ENCODE measurements at places on chromosomes 2 and 18. TPM values are rescaled to one million over a fixed set of nuclear protein-coding genes. Genes with fewer than 3 reads are reported as not detected.

Gene CFC1
- polyA plus RNA-seq, result not detected

Gene EFR3B
- polyA plus RNA-seq, result not detected

Gene FOXI3
- polyA plus RNA-seq, result not detected

Gene UGT1A10
- polyA plus RNA-seq, result not detected

Gene FSIP2
- not detected for polyA plus RNA-seq

Gene NT5C1B
- polyA plus RNA-seq, result 0.39 TPM

Gene ABCG5
- polyA plus RNA-seq, result not detected

Gene GGCX
- 12.5 TPM for polyA plus RNA-seq

Gene CFC1B
- not detected for polyA plus RNA-seq

GRCh38 chr2:189544318-189545042 lies 36.1 kb downstream of the SLC40A1 start:
- H3K36me3 ChIP-seq, result no peaks in the 10 kb centered on the region
- no peak overlapping the region for H3K27ac ChIP-seq
- no peaks in the 10 kb centered on the region for H3K4me1 ChIP-seq
- DNase-seq, result no peak
- peaks cover 18% of the 10 kb centered on the region for H3K27me3 ChIP-seq
- H3K4me3 ChIP-seq, result no peak overlapping the region

DNA sequence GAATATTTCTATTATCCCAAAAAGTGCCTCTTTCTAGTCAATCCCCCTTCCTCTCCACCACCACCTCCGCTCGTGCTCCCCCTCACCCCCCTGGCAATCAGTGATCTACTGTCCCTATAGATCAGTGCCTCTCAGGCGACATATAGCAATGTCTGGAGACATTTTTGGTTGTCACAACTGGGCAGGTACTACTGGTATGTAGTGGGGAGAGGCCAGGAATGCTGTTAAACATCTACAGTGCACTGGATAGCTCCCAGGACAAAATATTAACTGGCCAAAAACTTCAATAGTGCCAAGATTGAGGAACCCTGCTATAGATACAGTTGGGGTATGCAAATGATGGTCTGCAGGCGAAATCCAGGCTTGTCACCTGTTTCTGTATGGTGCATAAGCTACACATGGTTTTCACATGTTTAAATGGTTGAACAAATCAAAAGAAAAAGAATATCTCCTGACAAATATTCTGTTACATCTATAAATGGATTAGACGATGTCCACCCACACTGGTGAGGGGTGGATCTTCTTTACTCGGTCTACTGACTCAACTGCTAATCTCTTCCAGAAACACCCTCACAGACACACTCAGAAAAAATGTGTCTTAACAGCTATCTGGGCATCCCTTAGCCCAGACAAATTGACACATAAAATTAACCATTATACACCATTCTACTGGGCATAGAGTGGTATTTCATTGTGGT lies 25.5 kb downstream of the DPYSL5 start:
- no peak overlapping the region for H3K27ac ChIP-seq
- DNase-seq, result no peak
- peaks cover 24% of the 10 kb centered on the region for H3K27me3 ChIP-seq
- no peaks in the 10 kb centered on the region for H3K4me1 ChIP-seq

GRCh38 chr2:36594849-36595248 lies 3.1 kb downstream of the FEZ2 start:
- H3K4me1 ChIP-seq, result peaks cover 34% of the 10 kb centered on the region
- no peaks in the 10 kb centered on the region for H3K27me3 ChIP-seq
- no peak overlapping the region for H3K4me3 ChIP-seq
- H3K27ac ChIP-seq, result no peak overlapping the region
- DNase-seq, result no peak
- H3K36me3 ChIP-seq, result no peaks in the 10 kb centered on the region

DNA sequence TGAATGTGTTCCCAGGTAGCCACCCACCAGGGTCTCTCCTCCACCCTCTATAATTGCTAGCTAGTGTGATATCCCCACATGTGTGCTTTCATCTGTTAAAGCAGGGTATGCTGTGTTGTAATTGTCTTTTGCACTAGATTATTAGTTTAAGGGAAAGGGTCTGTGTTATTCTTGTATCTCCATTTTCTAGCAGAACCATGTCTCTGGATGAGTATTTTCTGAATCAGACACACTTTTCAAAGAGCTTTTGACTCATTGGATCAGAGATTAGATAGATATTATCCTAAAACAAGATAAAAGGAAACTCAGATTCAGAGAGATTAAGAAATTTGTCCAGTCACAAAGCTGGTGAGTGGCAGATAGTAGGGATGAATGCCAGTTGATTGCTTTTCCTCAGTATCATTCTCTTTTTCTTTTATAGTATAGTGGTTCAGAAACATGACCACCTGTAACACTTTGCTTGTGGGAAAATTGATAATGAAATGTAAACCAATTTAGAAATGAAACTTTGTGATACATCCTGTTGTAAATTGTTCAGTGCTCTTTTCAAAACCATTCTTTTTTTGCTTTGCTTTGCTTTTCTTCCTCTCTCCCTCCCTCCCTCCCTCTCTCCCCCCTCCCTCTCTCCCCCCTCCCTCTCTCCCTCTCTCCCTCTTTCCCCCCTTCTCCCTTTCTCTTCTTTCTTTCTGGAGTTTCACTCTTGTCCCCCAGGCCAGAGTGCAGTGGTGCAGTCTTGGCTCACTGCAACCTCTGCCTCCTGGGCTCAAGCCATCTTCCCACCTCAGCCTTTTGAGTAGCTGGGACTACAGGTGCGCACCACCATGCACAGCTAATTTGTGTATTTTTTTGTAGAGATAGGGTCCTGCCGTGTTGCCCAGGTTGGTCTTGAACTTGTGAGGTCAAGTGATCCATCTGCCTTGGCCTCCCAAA lies 7.4 kb downstream of the MIB1 start:
- H3K4me3 ChIP-seq, result peak overlapping the region; percentile 5
- H3K27me3 ChIP-seq, result no peaks in the 10 kb centered on the region
- no peak overlapping the region for H3K27ac ChIP-seq
- DNase-seq, result no peak
- no peaks in the 10 kb centered on the region for H3K36me3 ChIP-seq
- peaks cover 28% of the 10 kb centered on the region for H3K4me1 ChIP-seq

DNA sequence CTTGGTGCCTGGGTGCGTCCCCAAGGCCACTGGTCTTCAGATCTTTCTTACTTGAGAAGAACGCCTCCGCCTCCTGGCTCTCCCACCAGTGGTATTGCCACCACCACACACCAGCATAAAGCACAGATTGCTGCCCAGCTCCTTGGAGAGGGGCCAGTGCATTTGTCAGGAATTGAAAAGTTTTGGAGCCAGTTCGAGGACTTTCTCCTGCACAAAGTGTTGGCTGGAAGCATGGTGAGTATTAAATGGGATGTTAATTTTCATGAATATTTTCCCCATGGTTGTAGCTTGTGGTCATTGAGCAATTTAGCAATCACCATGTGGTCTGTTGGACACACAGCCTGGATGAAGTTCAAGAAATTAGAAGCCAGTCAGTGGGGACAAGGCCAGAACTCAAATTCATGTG lies 684.6 kb upstream of the FANCL start:
- H3K27me3 ChIP-seq, result no peaks in the 10 kb centered on the region
- no peak overlapping the region for H3K4me3 ChIP-seq
- DNase-seq, result no peak

GRCh38 chr2:101418460-101419095 lies 31.3 kb upstream of the CREG2 start:
- no peak overlapping the region for H3K27ac ChIP-seq
- no peak for DNase-seq
- no peak overlapping the region for H3K4me3 ChIP-seq
- no peaks in the 10 kb centered on the region for H3K4me1 ChIP-seq
- peaks cover 9% of the 10 kb centered on the region for H3K36me3 ChIP-seq

- DNase-seq, result peak; percentile 46
- H3K27me3 ChIP-seq, result no peaks in the 10 kb centered on the region
- peak overlapping the region; percentile 98 for H3K27ac ChIP-seq
Measured at GRCh38 chr2:196233805-196234475, 62.6 kb upstream of the STK17B start.

- H3K4me1 ChIP-seq, result no peaks in the 10 kb centered on the region
- DNase-seq, result no peak
- H3K27me3 ChIP-seq, result no peaks in the 10 kb centered on the region
- no peak overlapping the region for H3K27ac ChIP-seq
Measured at GRCh38 chr18:11119959-11120587, 29.3 kb downstream of the PIEZO2 start.

- H3K27me3 ChIP-seq, result no peaks in the 10 kb centered on the region
- no peaks in the 10 kb centered on the region for H3K4me1 ChIP-seq
- no peak for DNase-seq
- H3K27ac ChIP-seq, result no peak overlapping the region
- H3K4me3 ChIP-seq, result no peak overlapping the region
- no peaks in the 10 kb centered on the region for H3K36me3 ChIP-seq
Measured at GRCh38 chr2:188381614-188382013, 89.9 kb downstream of the GULP1 start.

- no peak for DNase-seq
- peaks cover 17% of the 10 kb centered on the region for H3K36me3 ChIP-seq
- peaks cover 33% of the 10 kb centered on the region for H3K4me1 ChIP-seq
- H3K27ac ChIP-seq, result no peak overlapping the region
- H3K27me3 ChIP-seq, result no peaks in the 10 kb centered on the region
Measured at GRCh38 chr2:128300151-128301020, 18.3 kb downstream of the HS6ST1 start.

GRCh38 chr2:155766342-155767115 lies 566.0 kb downstream of the NR4A2 start:
- no peak overlapping the region for H3K27ac ChIP-seq
- no peaks in the 10 kb centered on the region for H3K4me1 ChIP-seq
- DNase-seq, result no peak
- no peaks in the 10 kb centered on the region for H3K36me3 ChIP-seq
- no peak overlapping the region for H3K4me3 ChIP-seq

GRCh38 chr18:61825386-61825785 lies 67.4 kb downstream of the RNF152 start:
- no peaks in the 10 kb centered on the region for H3K36me3 ChIP-seq
- no peak for DNase-seq
- H3K4me1 ChIP-seq, result no peaks in the 10 kb centered on the region
- peaks cover 12% of the 10 kb centered on the region for H3K27me3 ChIP-seq
- no peak overlapping the region for H3K27ac ChIP-seq

- DNase-seq, result no peak
- no peaks in the 10 kb centered on the region for H3K36me3 ChIP-seq
- H3K4me3 ChIP-seq, result no peak overlapping the region
- no peak overlapping the region for H3K27ac ChIP-seq
Measured at GRCh38 chr18:3791238-3791637, 341.3 kb downstream of the TGIF1 start.

- peak; percentile 57 for DNase-seq
- no peaks in the 10 kb centered on the region for H3K27me3 ChIP-seq
- peak overlapping the region; percentile 94 for H3K4me3 ChIP-seq
- peak overlapping the region; percentile 95 for H3K27ac ChIP-seq
- no peaks in the 10 kb centered on the region for H3K36me3 ChIP-seq
- H3K4me1 ChIP-seq, result peaks cover 28% of the 10 kb centered on the region
Measured at GRCh38 chr2:206084870-206085741, 868 bp downstream of the INO80D start.

DNA sequence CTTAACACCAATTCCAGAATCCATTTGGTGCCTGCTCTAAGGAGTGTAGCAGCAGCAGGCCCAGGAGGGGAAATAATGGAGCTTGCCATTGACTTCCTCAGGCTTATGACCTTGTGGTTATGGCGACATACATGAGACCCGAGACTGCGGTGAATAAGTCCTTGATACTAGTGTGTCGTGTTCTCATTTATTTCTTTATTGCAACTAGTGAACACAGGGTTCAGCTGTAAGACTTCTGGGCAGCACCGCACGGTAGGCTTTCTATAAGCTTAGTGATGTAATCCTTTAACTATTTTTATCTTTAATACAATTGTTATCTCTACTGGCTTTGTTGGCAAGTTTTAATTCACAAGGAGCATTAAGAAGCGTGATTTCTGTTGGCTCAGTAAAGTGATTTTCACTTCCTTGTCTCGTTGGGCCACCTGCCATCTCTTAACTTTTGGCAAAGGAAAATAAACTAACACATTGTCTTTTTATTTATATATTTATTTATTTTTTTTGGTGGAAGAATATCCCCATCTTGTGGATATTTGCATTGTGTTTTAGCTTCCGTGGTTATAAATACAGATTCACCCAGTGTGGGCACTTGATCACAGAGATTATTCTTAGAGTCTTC lies 139.8 kb downstream of the LTBP1 start:
- no peak overlapping the region for H3K4me3 ChIP-seq
- DNase-seq, result no peak
- no peak overlapping the region for H3K27ac ChIP-seq

DNA sequence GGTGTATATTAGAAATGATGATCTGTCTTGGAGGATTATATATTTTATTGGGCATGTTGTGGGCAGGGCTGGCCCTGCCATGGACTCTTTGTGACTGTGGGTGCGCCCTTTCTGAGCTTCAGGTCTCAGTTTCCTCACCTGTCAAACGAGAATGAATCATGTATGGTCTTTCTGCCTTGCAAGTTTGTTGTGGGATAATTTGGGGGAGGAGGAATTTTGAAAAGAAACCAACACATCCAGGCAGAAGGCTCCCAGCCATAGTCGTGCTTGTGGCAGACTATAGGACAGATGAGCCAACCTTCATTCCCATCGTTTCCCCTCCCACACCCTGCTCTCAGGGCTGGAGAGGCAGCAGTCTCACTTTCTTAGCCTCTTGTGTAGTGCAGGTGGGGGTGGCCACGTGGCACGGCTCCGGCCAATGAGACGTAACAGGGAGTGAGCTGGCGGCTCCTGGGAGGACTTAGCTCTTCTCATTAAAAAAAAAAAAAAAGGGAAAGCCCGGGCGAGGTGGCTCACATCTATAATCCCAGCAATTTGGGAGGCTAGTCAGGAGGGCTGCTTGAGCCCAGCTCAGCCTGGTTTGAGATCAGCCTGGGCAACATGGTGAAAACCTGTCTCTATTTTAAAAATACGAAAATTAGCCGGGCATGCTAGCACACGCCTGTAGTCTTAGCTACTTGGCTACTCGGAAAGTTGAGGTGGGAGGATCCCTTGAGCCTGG lies 63.1 kb downstream of the RHOB start:
- peaks cover 9% of the 10 kb centered on the region for H3K27me3 ChIP-seq
- H3K27ac ChIP-seq, result no peak overlapping the region
- no peaks in the 10 kb centered on the region for H3K4me1 ChIP-seq
- no peak overlapping the region for H3K4me3 ChIP-seq
- no peaks in the 10 kb centered on the region for H3K36me3 ChIP-seq
- DNase-seq, result no peak

DNA sequence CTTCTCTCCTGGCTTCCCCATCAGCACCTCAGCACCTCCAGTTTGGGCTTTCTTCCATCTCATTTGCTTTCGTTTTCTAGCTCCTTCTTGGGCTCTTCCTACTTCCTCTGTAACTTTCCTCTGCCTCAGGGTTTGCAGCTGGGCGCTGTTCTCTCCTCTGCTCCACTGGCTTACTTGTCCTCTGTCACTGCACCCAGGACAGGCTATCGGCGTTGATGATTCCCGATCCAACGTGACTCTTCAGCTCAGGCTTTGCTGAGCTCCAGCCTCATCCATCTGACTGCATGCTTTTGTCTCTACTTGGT lies 362.4 kb downstream of the CYRIA start:
- H3K36me3 ChIP-seq, result peaks cover 7% of the 10 kb centered on the region
- peaks cover 5% of the 10 kb centered on the region for H3K27me3 ChIP-seq
- H3K27ac ChIP-seq, result no peak overlapping the region
- peak overlapping the region; percentile 29 for H3K4me3 ChIP-seq
- H3K4me1 ChIP-seq, result peaks cover 6% of the 10 kb centered on the region

- no peaks in the 10 kb centered on the region for H3K27me3 ChIP-seq
- no peak for DNase-seq
- no peak overlapping the region for H3K27ac ChIP-seq
- peaks cover 26% of the 10 kb centered on the region for H3K36me3 ChIP-seq
- H3K4me3 ChIP-seq, result no peak overlapping the region
Measured at GRCh38 chr2:152706477-152707021, 10.7 kb downstream of the PRPF40A start.

Data from naive B cell (primary cell).